ENCODE measurements at places on chromosomes 1 and 21.

GRCh38 chr1:34156739-34157138 is 8.3 kb downstream of the CSMD2 start:
- DNase-seq: no peak

GRCh38 chr1:183281039-183281438 is 95.0 kb downstream of the LAMC2 start:
- no peak for DNase-seq

DNA sequence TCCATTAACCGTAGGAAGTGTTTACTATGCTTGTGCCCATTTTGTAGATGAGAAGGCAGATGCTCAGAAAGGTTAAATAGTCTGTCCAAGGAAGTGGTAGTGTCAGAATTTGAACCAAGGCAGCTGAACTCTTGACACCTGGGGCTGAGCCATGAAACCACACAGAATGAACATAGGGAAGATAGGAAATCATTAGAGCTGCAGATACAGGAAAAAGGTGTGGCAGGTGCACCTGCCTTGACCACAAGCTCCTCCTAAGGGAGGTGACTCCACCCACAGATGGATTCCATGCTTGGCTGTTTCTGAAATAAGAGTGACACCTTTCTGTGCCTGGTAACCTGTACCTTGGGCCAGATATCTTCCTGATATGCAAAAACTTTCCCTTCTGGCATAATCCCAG is 69.9 kb upstream of the IGSF21 start:
- DNase-seq: no peak

- DNase-seq: no peak
These were observed 12.7 kb downstream of the SPATC1L start for GRCh38 chr21:46171585-46171984.

GRCh38 chr21:45630876-45631275 is 12.6 kb upstream of the PCBP3 start:
- no peak for DNase-seq

DNA sequence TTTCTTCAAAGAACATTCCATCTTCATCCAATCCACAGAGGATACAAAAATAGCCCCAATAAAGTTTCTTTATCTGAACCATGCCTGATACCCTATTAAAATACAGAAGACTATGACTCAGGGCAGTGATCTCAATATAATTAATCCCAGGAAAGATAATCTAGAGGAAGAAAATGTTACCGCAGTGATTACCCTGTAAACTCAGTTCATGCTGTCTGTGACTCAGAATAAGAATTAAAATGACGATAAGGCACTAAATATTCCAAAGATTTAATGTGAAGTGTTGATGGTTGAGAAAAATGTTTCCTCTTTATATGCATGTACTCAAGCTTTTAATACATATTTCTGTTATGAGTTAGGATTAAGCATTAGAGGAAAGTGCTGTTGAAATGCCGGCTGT is 88.6 kb upstream of the LYPLAL1 start:
- no peak for DNase-seq

DNA sequence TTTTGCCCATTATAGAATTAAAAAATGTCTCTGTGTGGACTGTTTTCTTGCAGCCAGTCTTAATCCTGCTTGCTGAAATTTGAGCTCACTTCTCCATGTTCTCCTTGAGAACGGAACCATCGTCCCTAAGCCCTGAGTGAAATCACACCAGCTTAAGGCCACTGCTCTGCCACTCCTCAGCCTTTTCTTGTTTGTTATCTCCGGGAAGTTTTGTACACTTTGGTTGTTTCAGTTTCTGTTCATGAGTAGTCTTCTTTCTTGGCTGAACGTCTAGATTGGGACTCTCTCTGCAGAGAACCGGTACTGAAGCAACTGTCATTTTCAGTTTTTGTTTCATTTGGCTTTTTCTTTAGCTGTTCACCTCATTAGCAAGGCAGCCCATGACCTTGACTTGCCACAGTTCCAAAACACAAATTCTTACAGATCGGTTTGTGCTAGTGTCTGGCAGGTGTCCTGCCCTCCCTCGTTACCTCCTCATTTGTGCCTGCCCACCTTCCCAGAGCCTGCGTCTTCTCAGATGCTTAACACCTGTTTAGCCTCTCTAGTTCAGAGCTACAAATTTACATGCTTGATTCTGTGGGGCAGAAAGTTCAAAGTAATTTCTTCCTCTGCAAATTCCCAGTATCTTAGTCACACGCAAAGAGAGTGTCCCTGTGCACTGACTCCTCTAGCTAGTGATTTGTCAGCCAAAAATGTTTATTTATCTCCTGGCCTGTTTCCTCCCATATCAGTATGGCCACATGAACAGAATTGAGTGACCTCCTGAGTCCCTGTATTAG is 12.4 kb downstream of the PSEN2 start:
- DNase-seq: peak; percentile 19

DNA sequence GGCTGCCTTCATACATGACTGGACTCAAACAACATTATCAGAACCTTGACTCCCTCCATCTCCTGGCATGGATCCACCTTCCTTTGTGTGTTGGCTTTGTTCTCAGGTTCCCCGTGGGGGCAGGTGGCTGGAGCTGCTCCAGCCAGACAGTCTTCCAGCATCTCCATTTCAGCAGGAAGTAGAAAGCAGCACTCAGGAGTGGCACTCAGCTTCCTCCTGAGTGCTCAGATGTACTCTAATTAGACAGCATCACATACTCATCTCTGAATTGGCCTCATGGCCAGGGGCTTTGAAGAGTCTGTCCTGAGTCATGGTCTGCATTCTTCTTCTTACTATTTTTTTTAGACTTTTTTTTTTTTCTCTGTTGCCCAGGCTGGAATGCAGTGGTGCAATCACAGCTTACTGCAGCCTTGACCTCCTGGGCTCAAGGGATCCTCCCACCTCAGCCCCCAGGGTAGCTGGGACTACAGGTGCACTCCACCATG is 27.9 kb downstream of the OVAAL start:
- DNase-seq: no peak

- no peak for DNase-seq
These were observed 120.4 kb downstream of the KCNH1 start for GRCh38 chr1:211013346-211014240.

DNA sequence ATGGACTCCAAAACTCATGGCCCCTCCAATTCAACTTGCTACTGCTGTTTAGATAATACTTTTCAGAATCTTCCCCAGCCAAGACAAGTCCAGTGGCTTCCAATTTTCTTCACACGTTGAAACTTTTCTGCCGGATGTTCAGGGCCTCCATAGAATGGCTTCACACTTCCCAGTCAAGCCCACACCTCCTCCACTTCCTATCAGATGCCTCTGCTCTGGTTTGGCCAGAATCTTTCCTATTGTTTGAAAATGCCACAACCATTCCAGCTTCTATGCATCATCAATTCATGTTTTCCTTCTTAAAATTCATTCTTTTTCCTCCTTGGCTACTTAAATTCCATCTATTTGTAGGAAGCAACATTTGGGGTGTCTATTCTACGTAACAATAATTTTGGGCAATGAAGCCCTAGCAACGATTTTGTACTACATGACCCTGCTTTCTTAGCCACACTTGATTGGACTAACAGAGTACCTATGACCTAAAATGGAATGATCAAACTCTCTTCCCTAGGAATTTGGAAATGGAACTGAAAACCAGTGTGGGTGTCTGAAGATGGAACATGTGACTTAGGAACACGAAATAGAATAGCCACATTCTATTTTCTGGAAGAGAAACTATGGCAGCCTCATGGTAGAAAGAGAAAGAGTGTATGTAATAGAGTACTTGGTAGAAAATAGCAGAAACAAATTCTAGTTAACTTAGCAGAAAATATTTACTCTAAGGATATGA is 74.1 kb upstream of the CNIH3 start:
- DNase-seq: no peak

- DNase-seq: no peak
These were observed 12.3 kb upstream of the MMEL1 start for GRCh38 chr1:2645143-2645542.

GRCh38 chr1:21641076-21641475 is 28.1 kb downstream of the RAP1GAP start:
- DNase-seq: no peak

DNA sequence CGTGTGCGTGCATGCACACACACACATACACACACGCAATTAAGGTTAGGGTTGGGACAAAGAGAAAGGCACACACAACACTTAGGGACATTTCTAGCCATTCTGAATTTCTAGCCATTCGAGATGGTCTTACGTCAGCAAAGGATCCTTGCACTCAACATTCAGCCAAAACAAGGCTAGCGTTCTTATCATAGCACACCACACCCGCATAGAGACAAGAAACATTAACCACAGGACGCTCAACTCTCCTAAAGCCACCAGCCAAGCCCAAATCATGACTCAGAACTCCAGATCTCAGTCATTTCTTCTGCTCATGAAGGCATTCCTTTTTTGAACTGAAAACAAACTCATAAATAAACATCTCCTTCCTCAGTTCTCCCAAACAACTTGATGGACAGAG is 106.8 kb downstream of the LMO4 start:
- peak; percentile 98 for DNase-seq

- DNase-seq: no peak
These were observed 118.2 kb upstream of the GRIK3 start for GRCh38 chr1:37152491-37152890.

DNA sequence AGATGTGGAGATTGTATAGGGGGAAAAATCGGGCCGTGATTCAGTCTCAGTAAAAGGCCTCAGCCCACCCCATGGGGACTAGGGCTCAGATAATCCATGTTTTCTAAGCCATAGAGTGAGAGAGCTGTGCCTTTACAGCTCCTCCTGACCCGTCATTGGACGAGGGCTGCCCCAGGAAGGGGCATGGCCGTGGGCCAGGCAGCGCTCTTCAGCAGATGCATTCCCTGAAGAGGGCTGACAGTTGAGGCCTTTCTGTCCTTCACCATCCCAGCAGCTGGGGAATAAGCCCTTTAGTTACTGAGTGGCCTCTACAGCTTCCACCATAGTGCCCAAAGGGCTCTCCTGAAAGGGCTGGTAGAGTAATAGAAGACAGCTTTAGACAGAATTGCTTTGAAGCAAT is 57.2 kb downstream of the ST3GAL3 start:
- no peak for DNase-seq

- no peak for DNase-seq
These were observed 58.4 kb downstream of the SYF2 start for GRCh38 chr1:25173809-25174340.

DNA sequence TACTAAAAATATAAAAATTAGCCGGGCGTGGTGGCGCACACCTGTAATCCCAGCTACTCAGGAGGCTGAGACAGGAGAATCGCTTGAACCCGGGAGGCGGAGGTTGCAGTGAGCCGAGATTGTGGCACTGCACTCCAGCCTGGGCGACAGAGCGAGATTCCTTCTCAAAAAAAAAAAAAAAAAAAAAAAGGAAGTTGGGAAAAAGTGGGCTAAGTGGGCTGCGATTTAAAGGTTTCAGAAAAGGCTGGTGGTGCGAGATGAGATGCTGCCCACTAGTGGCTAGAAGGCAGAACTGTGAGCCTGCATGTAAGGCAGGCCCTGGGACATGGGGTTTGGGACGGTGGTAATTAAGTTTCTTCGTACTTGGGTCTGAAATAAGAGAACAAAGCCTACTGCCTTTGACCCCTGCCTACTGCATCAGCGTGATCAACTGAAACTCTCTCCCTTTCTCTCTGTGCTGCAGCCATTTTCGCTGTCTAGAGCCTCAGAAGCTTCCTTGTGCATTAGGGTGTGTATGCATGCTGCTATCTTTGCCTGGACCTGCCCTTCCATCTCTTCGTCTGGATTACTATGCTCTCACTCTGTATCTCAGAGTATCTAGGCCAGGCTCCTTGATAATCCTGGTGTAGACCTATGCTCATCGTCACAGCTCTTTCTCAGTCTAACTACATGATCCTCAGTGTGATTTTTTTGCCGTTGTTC is 12.4 kb downstream of the FMOD start:
- peak; percentile 82 for DNase-seq

- DNase-seq: no peak
These were observed 30.7 kb downstream of the GNG12 start for GRCh38 chr1:67802565-67802964.

DNA sequence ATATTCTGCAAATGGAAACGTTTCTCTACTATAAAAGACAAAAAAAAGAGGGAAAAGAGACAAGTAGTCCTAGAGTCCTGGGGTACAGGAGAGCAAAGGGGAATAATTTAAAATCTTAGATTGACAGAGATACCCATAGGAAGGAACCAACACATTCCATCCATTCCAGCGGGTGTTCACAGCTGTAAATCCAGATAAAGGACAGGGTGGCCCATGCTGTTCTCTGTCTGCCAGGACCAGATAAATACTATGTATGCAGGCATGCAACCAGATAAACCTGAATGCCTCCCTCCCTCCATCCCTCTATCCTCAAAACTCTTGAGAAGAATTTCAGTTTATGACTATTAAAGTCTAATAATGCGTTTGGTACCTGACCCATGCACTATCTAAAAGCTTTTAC is 131.8 kb downstream of the PTPN14 start:
- DNase-seq: peak; percentile 79

GRCh38 chr1:28886731-28887418 is 27.5 kb upstream of the EPB41 start:
- peak; percentile 93 for DNase-seq

GRCh38 chr1:67793562-67793961 is 39.7 kb downstream of the GNG12 start:
- DNase-seq: no peak

- DNase-seq: peak; percentile 37
These were observed 345 bp downstream of the SLX9 start for GRCh38 chr21:44940116-44940631.

DNA sequence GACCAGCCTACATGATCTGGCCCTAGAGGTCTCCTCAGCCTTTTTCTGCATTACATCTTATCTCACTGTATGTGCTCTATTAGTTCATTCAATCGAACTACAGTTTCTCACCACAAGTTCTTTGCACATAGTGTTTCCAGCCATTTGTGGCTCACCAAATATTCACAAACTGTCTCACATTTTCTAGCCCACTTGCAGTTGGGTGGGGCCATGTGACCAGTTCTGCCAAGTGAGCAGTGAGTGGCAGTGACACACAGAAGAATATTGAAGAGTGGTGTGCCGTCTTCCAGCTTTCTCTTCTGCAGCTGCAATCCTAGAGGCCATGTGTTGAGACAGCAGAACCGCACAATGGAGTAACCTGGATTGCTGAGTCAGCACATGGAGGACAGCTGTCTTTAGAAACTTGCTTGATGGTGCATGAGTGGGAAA is 103.2 kb upstream of the ZNF644 start:
- no peak for DNase-seq

DNA sequence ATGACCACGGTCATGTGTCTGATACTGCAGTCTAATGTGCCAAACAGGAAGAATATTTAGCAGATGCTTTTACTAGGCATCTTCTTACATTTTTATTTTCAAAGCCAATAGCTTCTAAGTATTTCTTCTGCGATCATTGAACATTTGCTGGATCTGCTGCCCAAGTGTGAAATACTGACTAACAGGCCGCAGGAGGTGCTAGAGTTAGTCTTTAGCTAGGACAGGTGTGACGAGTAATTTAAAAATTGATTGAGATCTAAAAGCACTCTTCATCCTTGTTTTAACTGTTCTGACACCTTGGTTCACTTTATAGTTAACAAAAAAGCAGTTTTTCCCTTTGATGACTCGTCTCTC is 748 bp upstream of the FAM78B start:
- no peak for DNase-seq

GRCh38 chr1:19384772-19385187 is 72.7 kb downstream of the SLC66A1 start:
- DNase-seq: no peak

All from hematopoietic multipotent progenitor cell treated with erythropoietin and hydrocortisone succinate and interleukin-3 and kit ligand, for 6 days (in vitro differentiated cells).